ENCODE measurements at places on chromosomes 7 and 10. TPM values are rescaled to one million over a fixed set of nuclear protein-coding genes. Genes with fewer than 3 reads are reported as not detected.
A peak's percentile ranks its signal among the peaks of the same experiment; 100 is the strongest.

DNA sequence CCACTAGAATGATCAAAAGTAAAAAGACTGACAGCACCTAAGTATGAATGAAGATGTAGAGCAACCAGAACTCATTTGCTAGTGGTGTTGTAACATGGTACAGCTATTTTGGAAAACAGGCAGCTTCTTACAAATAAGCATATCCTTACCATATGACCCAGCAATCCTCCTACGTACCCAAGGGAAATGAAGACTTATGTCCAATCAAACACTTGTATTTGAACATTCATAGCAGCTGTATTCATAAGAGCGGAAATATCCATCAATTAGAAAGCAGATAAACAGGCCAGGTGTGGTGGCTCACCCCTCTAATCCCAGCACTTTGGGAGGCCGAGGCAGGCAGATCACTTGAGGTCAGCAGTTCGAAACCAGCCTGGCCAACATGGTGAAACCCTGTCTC lies 53.0 kb downstream of the KLRG2 start:
- no peak for DNase-seq

Gene TFEC
- total RNA-seq = 0.39 TPM

DNA sequence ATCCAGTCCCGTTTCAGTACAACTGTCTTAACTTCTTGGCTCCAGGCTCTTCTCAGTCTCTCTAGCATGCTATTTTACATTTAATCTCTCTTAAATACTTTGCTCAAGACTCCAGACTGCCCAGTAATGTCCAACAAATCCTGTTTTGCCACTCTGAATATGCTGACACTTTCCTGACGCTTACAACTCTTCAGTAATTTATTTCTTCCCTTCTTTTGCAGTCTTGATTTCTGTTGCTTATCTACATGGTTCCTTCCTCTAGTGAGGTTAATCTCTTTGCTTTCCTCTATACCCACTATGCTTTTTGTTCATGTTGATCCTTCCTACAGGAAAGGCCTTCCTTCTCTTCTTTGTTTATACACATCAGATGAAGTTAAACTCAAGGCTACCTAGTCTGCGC lies 23.7 kb downstream of the UMAD1 start:
- no peak for DNase-seq

DNA sequence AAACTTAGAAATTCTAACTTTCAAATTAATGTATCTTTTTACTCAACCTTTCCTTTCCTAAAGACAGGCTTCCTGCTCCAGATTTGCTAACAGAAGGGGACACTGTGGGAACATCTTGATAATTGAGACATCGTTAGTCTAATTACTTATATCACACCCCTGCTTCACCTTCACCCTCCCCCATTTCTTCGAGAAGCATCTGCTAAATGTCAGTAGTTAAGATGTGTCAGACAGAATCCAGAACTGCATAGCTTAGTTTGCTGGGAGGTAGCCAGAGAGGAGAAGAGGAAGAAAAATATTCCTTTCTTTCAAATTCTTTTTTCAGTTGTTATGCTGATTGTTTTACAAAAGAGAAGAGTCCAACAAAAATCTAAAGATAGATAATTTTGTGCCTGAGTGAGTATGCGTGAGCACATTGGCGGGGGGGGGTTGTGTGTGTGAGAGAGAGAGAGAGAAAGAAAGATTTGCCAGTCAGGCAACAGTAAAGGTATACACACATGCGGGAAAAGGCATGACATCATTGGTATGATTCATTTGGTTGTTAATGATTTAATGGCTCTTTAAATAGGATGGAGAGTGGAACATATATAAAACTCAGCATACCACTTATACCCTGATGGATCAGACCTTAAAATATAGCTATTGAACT lies 192.4 kb downstream of the PTN start:
- DNase-seq = peak; percentile 67

Gene RPEL1
- 0.08 TPM for total RNA-seq

Gene OIT3
- not detected for total RNA-seq

Gene TSPAN12
- total RNA-seq = 13.3 TPM

Gene ZNF239
- total RNA-seq = 5.7 TPM

- no peak for DNase-seq
These were observed 232.5 kb upstream of the YAE1 start for GRCh38 chr7:39333701-39334100.

DNA sequence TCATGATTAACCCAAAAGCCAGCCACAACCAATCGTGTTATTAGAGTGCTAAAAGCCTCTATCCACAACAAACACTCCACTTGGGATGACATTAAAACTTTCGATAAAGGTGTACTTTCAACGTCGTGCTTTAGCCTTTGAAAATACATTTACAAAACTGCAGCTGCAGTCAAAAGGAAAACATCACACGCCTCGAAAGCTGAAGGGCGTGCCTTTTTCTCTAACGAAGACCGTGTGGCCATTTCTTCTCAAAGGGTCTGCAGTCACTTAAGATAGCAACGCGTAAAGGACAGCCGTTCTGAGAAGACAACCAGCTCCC lies 1.1 kb downstream of the ARHGAP12 start:
- DNase-seq = no peak

GRCh38 chr7:127876393-127876792 lies 154.8 kb downstream of the LRRC4 start:
- DNase-seq = no peak

- no peak for DNase-seq
These were observed 24.7 kb upstream of the AMZ1 start for GRCh38 chr7:2663121-2663886.

Gene EVX1
- total RNA-seq = not detected

Gene PRKG1
- 3.4 TPM for total RNA-seq

GRCh38 chr10:59926086-59926485 lies 19.7 kb upstream of the CCDC6 start:
- no peak for DNase-seq

GRCh38 chr10:50572017-50572491 lies 51.7 kb downstream of the SGMS1 start:
- DNase-seq = no peak

DNA sequence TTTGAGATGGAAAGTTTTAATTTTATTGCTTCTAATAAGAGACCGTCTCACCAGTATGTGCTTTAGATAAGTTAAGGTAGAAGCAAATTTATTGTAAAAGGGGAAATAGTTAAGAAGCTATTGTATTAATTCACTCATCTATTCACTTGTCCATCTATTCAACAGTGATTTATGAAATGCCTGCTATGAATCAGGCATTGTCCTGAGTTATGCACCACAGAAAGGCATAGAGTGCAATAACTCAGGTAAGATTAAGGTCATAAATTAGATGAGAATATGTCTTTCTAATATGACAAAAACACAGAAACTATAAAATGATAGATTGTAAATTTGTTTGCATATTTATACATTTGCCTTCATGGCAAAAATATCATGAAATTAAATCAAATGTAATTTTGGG lies 379.3 kb upstream of the PCDH15 start:
- DNase-seq = no peak

Gene SPDYE9
- not detected for total RNA-seq

Gene NANOS1
- total RNA-seq = 4.7 TPM

GRCh38 chr7:21500117-21500832 lies 42.6 kb upstream of the DNAH11 start:
- DNase-seq = no peak

- no peak for DNase-seq
These were observed 62.2 kb upstream of the ECHDC3 start for GRCh38 chr10:11679946-11680345.

- DNase-seq = no peak
These were observed 21.5 kb downstream of the NPVF start for GRCh38 chr7:25206765-25207164.

DNA sequence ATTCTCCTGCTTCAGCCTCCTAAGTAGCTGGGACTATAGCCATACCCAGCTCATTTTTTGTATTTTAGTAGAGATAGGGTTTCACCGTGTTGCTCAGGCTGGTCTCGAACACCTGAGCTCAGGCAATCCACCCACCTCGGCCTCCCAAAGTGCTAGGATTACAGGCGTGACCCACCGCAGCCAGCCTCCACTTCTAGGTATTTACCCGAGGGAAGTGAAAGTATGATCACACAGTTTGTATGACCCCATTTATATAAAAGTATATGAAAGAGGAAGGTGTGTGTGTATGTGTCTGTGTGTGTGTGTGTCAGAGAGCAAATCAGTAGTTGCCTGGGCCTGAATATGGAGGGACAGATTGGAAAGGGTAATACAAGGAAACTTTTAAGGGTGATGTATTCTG lies 2.0 kb upstream of the PURB start:
- DNase-seq = no peak

- DNase-seq = no peak
These were observed 141.9 kb downstream of the RNF133 start for GRCh38 chr7:122556873-122557542.

GRCh38 chr10:76010703-76011102 lies 579.3 kb downstream of the LRMDA start:
- DNase-seq = no peak

DNA sequence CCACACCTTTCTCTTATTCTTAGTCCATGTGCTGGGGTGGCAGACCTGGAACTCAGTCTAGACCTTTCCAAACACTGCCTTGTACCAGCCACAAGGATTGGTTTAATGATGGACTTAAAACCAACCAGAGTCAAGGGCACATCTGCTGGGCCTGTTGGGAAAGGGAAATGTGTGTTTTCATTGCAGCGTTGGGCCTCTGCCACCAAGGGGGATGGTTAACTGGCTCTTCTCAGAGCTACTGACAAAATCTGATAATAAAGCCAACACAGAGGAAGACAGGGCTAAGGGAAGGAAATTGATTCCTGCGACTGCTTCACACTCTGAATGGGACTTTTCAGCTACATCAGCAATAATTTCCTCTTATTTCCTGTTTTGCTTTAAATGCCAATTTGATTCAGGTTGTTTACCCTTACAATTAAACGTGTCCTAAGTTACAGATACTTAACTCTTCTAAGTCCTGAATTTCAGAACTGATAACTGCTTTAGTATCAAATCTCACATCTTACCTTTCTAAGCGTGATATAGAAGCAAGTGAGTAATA lies 68.4 kb upstream of the MALRD1 start:
- no peak for DNase-seq

DNA sequence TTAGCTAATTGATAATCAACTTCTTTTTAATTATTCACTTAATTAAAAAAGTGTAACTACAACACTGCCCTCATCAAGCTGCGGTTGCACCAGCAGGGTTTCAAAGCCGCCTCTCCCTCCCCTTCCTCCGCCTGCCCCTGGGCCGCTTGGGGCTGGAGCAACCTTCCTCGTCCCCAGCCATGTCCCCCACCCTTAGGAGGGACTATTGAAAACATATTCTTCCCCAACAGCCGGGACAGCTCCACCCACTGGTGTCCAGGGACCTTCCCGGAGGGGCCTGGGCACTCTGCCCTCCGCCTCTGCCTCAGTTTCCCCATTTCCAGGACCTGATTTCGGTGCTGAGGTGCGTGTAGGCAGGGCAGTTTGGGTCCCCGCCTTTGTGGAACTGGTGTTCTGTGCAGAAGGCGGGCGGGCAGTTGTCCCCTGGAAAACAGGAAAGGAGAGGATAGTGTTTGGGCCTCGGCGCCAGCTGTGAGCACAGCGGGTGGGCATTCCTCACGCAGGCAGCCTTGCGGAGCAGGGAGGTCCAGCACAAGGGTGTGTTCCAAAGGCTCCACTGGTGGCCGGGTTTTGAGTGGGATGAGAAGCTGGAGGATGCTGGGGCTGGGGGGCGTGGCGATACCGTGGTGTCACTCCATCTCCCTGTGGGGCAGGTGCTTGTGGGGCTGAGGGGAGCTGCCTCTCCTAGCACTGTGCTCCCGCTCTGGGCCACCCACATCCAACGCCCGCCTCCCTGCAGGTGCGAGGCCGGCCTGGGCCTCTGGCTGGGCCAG lies 15.7 kb downstream of the UNCX start:
- no peak for DNase-seq

Gene TMEM273
- total RNA-seq = 5.2 TPM

DNA sequence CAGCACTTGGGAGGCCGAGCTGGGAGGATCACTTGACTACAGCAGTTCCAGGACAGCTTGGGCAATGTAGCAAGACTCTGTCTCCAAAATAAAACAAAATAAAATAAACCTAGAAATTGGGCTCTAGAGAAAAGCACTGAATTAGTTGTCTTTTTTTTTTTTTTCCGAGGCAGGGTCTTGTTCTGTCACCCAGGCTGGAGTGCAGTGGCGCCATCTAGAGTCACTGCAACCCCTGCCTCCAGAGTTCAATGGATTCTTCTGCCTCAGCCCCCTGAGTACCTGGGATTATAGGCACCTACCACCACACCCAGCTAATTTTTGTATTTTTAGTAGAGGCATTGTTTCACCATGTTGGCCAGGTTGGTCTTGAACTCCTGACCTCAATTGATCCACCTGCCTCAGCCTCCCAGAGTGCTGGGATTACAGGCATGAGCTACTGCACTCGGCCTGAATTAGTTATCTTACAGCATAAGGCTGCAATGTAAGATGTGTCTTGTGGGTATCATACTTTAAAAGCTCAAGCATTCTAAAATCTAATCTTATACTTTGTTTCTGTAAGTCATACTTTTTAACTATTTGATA lies 12.8 kb downstream of the MEIG1 start:
- no peak for DNase-seq

Gene TSPAN15
- total RNA-seq = not detected

- DNase-seq = no peak
These were observed 121.0 kb downstream of the DPY19L1 start for GRCh38 chr7:34916267-34916666.

DNA sequence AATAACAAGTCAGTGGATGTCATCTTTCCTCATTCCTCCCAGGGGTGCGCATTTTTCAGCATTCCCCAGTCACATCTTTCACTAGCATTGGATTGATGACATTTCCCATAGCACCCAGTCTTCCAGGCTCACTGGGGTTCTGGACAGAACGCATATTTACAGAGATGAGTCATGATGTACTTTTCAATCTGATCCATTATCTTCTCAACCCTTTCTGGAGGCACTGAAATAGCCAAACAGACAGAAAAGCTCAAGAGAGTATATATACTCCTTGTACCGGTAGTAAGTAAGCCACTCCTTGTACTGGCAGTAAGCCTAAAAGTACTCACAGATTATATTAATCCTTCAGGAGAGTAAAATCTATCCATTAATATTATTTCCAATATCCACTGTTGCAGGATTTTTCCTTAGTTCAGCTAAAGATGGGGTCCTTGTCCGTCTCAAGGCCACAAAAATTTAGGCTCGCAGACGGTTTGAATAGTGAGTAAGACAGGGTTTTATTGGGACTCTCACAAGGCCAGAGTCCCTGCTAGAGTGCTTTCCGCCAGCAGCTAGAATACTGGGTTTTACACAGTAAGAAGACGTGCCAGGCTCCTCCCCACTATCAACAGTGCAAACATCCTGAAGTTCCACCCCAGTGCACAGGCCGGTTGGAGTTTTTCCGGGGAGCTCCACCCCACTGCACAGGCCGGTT lies 60.8 kb downstream of the MDH2 start:
- DNase-seq = no peak

- DNase-seq = no peak
These were observed 43.2 kb downstream of the VAX1 start for GRCh38 chr10:117094856-117095255.

Data from H4 (cell line).